ENCODE measurements at places on chromosomes 2 and 18.

GRCh38 chr2:138147796-138148195 lies 183.5 kb downstream of the HNMT start:
- no peak for DNase-seq

DNA sequence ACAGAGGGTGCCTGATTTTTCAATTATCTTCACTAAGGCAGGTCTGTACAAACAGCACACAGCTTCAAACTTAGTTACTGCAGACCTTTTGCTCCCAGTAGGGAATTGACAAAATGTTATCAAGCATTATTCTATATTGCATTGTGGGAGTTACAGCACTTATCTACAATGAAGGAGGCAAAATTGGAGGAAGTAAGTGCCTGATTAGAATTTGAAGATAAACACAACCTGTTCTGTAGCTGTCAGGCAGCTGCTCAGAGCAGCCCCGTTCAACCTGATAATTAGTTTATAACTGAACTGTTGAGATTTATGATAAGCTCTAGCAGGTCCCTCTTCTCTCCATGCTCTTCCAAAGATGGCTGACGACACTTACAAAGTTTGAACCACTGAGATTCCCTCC lies 364.4 kb upstream of the CYRIA start:
- DNase-seq = no peak

DNA sequence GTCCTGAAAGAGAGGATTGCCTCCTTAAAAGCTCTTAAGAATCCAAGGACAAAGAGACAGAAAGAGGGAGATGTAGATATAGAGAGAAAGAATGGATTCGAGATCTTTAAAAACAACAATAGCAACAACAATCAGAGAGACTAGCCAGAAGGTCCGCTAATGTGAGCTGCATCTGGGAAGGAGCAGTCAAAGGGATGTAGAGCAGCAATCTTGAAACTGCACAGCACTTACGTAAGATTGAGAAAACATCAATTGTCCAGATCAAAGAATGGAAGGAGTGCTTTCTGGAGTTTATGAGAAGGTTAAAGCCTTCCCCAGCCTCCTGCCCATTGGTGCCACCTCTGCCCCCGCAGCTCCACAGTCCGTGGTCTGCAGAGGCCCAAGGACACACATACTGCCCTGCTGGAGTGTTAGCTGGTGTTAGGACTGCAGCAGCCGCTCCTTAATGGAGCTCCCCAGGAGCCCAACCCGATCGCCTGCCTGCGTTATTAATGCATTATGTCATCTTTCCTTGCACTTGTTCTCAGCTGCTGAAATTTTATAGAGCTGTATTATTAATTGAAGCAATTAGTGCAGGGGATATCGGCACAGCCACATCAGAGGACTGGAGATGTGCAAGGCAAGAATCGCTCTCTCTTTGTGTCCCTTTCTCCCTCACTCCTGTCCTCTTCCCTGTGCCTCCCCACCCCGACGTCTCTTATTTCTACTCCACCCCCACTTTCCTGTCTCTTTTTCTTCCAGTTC lies 94.2 kb upstream of the STPG4 start:
- DNase-seq = no peak

DNA sequence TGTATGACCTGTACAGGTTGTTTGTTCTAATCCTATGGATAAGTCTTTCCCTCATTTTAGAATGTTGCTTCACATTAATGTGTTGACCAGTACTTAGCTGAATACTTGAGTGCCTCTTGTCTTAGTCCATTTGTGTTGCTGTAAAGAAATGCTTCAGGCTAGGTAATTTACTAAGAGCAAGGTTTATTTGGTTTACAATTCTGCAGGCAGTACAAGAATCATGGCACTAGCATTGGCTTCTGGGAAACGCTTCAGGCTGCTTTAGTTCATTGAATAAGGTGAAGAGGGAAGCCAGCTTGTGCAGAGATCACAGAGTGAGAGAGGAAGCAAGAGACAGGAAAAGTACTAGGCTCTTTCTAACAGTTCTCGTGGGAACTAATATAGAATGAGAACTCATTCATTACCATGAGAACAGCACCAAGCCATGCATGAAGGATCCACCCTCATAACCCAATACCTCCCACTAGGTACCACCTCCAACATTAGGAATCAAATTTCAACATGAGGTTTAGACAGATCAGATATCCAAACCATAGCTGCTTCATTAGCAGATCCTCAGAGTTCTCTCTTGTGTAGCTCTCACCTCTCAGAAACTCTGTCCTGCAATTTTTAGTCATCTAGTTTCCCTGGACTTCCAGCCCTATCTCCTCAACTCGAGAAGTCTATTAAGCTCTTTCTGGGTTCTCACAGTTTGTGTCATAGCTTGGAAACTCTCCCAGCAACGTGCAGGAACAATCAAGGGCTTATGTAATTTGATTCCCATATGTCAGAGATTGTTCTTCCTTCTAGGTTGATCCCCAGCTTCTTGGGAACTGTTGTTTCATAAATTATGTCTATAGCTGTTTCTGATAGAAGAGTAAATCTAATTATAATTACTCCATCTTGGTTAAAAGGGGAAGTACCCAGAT lies 2082.3 kb upstream of the CELF4 start:
- no peak for DNase-seq

- no peak for DNase-seq
These were observed 2.7 kb upstream of the ACTR3 start for GRCh38 chr2:113887009-113887792.

DNA sequence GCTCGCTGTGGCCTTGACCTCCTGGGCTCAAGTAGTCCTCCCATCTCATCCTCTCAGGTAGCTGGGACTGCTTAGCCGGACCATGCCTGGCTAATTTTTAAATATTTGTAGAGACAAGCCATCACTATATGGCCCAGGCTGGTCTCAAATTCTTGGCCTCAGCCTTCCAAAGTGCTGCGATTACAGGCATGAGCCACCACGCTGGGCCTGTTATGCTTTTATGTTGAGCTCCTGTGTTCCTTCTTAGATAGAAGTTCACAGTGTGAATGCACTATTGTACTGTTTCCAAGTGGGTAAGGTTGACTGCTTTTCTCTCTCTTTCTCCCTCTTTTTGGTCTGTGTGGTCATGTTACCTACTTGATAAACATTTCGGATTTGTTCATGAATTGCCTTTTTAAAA lies 61.9 kb downstream of the SMCHD1 start:
- no peak for DNase-seq

DNA sequence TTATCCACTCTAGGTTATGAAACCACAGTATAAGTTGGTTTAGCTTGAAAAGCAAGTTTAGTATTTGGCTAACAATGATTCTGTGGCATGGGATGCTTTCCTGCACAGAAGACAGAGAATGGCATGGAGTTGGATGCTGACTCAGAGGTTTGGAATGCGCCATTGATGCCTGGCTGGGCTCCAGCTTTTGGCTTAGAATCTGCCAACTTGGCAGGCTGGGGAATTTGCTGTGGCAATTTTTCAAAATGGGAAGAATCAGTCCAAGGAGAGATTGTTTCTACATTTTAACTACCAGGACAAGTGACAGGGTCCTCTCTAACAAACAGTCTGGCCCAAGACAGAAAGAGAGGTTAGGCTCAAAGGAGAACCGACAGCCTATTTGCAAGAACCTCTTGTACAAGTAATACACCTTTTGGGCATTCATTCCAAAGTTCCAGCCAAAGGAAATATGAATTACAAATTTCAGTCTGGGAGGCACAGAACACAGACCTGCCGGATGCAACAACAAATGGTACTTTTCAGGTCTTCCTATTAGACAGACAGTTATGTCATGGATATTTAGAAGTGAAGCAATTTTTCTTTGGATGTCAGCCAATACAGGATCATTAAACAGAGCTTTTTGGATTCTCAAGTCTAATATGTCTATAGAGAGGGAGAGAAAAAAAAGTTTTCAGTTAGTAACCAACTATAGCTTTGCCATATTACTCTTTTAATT lies 1027.7 kb downstream of the TMEM182 start:
- no peak for DNase-seq

GRCh38 chr2:48515513-48515985 lies 14.4 kb upstream of the STON1 start:
- no peak for DNase-seq

GRCh38 chr2:190159453-190159852 lies 96.9 kb upstream of the MSTN start:
- DNase-seq = no peak

DNA sequence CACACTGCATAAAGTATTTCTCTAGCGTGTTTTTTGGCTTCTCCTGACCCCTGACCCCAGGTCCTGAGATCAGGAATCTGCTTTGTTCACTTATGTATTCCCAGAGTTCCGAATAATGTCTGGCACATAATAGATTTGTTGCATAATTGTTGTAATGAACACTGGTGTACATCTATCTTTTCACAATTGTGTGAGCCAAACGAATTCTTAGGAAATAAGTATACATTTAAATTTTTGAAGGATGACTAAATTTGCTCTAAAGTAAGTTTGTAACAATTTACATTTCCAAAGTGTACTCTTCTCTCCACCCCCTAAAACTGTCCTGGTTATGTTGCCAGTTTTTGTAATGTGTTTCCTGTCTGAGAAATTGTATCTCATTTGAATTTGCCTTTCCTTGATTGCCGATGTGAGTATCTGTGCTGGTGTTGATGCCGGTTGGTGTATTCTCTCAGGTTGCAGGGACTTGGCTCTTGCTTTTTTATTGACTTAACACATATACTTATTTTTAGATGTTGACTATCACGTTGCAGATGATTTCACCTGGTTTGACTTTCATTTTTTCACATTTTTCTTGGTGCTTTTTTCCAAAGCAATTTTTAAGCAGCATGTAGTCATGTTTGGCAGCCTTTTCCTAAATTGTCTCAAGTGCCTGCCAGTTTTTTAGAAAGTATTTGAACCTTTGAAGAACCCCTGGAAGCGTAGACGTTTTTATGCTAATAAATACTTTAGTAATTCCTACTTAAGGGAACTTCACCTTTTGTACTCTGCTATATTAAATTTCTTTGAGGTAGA lies 16.1 kb upstream of the FARP2 start:
- DNase-seq = no peak

GRCh38 chr2:134912361-134912760 lies 6.3 kb upstream of the CCNT2 start:
- no peak for DNase-seq

GRCh38 chr2:62672601-62673000 lies 32.9 kb upstream of the EHBP1 start:
- no peak for DNase-seq

GRCh38 chr2:61816480-61817355 lies 37.1 kb downstream of the FAM161A start:
- DNase-seq = no peak

GRCh38 chr18:57331718-57332117 lies 20.6 kb upstream of the ST8SIA3 start:
- no peak for DNase-seq

GRCh38 chr18:25169701-25170100 lies 182.3 kb downstream of the ZNF521 start:
- no peak for DNase-seq

- DNase-seq = no peak
These were observed 10.5 kb upstream of the KLF7 start for GRCh38 chr2:207176247-207176646.

DNA sequence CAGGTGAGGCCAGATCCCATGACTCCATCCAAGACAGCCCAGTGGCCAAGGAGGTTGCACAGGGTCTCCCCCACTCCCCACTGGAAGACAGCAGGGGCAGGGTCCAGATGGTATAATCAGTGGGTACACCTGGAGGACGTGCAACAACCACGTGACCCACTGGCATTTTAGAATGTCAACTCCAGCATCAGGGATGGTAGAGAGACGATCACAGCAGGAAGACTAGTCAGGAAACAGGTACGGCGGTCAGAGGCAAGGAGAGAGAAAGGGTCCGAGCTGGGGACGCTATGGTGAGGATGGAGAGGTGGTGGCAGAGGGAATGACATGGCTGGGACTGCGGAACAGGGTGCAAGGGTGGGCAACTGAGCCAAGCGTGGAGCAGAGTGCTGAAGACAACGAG lies 23.0 kb downstream of the SERTAD2 start:
- DNase-seq = no peak

DNA sequence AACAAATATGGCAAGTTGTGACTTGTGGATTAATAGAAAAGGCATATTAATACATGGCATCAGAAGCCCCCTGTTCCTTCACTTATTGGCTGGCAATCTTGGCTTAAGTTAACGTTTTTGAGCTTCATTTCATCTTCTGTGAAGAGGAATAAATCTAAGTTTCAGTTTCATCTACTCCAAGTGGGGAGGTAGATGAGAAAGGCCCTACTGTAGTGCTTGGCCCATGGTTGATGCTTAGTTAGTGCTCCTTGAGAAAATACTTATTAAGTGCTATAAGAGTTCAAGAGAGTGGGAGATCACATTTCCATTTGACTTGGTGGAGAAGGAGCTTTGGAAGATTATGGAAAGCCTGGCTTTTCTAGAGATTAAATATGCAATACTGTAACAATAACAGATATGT lies 244.3 kb downstream of the BABAM2 start:
- no peak for DNase-seq

DNA sequence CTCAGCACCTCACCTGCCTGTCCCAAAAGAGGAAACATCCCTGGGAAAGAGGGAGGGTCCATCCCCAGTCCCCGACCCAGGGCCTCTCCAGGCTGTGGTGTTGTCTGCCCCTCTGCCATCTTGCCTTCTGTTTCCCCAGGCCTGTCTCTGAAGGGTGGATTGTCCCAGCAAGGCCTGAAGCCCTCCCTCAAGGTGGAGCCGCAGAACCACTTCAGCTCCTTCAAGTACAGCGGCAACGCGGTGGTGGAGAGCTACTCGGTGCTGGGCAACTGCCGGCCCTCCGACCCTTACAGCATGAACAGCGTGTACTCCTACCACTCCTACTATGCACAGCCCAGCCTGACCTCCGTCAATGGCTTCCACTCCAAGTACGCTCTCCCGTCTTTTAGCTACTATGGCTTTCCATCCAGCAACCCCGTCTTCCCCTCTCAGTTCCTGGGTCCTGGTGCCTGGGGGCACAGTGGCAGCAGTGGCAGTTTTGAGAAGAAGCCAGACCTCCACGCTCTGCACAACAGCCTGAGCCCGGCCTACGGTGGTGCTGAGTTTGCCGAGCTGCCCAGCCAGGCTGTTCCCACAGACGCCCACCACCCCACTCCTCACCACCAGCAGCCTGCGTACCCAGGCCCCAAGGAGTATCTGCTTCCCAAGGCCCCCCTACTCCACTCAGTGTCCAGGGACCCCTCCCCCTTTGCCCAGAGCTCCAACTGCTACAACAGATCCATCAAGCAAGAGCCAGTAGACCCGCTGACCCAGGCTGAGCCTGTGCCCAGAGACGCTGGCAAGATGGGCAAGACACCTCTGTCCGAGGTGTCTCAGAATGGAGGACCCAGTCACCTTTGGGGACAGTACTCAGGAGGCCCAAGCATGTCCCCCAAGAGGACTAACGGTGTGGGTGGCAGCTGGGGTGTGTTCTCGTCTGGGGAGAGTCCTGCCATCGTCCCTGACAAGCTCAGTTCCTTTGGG lies 47.2 kb downstream of the BOLA3 start:
- DNase-seq = no peak
